ENCODE measurements at places on chromosomes 13 and 19.

GRCh38 chr13:106835477-106835876 lies 267.5 kb upstream of the ARGLU1 start:
- DNase-seq = no peak

- no peak for DNase-seq
Measured at GRCh38 chr13:101149735-101150384, 266.4 kb downstream of the NALCN start.

- DNase-seq = no peak
Measured at GRCh38 chr19:7978179-7978825, 27.1 kb downstream of the ELAVL1 start.

GRCh38 chr19:38485541-38486285 lies 52.2 kb downstream of the RYR1 start:
- DNase-seq = no peak

DNA sequence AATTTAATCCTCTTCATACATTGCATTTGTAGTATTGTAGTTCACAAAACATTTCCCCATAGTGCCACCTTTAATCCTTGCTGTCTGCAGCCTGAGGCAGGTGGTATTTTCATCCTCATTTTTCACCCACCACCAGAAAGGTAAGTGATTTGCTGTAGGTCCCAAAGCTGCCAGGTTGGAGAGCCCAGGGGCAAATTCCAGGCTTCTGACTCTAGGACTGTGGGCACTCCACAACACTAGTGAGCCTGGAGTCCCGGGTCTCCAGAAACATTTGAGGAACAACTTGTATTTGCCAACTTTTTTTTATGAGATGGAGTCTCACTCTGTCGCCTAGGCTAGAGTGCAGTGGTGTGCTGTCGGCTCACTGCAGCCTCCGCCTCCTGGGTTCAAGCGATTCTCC lies 6.2 kb downstream of the ILF3 start:
- no peak for DNase-seq

DNA sequence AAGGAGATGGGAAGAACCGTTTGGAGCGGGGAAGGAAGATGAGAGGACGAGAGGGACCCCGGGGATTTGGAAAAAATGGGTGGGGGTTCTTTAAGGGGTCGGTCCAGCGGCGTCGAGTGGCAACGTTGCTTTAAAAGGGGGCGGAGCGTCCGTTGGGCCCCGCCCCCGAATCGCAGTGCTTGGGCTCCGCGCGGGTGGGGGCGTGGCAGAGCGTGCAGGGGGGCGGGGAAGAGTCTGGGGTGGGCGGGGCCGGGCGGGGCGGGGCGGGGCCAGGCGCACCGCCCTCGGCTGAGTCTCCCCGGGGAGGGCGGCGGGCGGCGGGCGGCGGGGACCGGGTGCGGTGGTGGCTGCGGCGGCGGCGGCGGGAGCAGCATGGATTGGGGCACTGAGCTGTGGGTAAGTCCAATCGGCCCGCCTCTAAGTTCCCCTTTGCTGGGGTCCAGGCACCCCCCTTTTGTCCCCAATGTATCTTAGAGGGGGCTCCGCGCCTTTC lies at the start of gene TRIP10:
Gene TRIP10 (plus strand): TSS at position 291 of the 493 bp plus-strand sequence. CDS start 82 bp downstream, at position 373.
- DNase-seq = peak; percentile 40

- no peak for DNase-seq
Measured at GRCh38 chr13:35039012-35039411, 96.9 kb downstream of the NBEA start.

- no peak for DNase-seq
Measured at GRCh38 chr13:114089341-114089740, 43.1 kb downstream of the RASA3 start.

- no peak for DNase-seq
Measured at GRCh38 chr13:99276706-99277105, 18.5 kb upstream of the GPR18 start.

DNA sequence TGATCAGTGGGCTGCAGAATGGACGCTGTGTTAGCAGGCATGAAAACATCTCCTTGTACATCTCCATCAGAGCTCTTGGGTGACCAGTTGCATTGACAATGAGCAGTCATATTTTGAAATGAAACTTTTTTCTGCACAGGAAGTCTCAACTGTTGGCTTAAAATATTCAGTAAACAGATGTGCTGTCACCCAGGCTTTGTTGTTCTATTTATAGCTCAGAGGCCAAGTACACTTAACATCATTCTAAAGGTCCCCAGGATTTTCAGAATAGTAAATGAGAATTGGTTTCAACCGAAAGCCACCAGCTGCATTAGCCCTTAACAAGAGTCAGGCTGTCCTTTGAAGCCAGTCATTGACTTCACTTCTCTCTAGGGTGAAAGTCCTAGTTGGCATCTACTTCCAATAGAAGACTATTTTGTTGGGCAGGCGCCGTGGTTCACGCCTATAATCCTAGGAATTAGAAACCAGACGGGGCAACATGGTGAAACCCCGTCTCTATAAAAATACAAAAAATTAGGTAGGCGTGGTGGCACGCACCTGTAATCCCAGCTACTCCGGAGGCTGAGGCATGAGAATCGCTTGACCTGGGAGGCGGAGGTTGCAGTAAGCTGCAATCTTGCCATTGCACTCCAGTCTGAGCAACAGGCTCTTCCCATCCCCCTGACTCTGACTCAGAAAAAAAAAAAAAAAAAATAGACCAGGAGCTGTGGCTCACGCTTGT lies 7.9 kb upstream of the PDE4A start:
- DNase-seq = no peak

DNA sequence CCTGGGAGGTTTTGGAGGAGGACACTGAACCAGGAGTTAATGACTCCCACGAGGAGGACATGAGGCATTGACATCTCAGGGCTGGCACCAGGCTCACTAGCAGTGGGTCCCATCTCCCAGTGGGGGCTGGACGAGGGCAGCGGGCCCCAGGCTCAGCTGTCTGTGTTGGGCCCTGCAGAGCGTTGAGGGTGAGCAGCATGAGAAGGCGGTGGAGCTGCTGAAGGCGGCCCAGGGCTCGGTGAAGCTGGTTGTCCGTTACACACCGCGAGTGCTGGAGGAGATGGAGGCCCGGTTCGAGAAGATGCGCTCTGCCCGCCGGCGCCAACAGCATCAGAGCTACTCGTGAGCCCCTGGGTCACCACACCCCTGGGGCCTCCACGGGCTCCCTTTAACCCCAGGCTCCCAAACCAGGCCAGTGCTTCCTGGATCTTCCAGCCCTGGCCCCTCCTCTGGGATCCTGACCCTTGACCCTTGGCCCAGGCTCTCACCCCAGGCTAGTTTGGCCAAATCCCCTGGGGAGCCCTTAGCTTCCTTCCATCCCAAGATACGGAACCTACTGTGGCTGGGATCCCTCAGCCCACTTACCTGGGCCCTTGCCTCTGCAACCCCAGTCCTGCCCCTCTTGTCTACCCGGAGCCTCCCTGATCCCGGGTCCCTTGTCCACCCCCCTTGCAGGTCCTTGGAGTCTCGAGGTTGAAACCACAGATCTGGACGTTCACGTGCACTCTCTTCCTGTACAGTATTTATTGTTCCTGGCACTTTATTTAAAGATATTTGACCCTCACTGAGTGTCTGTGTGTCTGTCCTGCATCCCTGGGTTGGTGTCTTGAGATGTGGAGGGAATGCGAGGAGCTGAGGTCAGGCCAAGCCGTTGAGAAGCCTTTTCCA lies 1.0 kb downstream of the C19orf73 start:
- DNase-seq = no peak

DNA sequence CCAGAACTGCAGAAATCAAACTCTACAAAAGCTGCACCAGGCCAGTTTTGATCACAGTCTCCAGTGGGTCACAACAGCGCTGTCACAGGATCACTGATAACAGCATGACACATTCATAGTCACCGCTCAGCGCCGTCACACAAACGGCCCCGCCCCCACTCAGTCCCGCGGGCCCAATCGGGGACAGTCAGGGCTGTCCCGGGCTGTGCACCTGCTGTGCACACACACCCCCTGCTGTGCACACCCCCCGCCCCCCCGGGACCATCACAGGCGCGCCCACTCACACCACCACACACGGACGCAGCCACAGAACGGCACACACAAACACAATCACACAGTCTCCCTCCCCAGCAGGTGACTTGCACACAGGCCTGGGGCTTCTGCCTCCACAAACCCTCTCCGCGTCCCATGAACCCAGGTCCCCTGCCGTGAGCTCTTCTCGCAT lies 435 bp upstream of the ZNF382 start:
- no peak for DNase-seq

DNA sequence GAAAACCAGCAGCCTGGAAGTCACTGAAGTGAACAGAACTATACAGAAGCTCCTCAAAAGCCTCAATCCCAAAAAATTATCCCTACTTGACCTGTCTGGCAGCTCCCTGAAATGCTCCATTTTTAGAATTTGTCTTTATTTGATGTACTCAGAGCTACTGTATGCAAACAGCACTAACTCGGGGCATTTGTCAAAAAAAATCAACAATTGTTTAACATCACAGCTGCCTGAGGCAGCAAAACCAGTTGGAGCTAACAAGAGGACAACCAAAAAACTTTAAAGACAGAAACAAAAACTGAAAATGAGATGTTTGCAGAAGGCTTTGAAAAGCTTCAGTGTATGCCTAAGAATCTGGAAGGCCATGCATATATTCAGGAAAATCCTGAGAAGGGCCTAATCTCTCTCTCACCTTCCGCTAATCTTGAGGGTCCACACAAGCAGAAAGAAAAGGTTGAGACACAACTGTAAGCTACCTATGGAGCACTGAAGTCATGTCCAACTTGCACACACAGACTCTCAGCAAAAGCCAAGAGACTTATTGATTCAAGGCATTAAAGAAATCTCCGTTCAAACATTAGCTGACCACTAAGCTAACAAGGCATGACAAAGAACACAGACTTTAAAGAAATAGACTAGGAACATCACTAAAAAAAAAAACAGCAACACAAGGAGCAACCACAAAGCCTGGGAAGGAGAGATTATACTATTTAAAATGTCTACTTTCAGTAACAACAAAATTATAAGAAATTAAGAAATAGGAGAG lies 16.1 kb downstream of the VWA8 start:
- DNase-seq = no peak

- DNase-seq = no peak
Measured at GRCh38 chr13:42985312-42986175, 6.5 kb downstream of the EPSTI1 start.

- DNase-seq = no peak
Measured at GRCh38 chr13:51419001-51419636, 33.7 kb downstream of the INTS6 start.

GRCh38 chr19:48372904-48373303 lies 8.7 kb downstream of the SYNGR4 start:
- DNase-seq = no peak

DNA sequence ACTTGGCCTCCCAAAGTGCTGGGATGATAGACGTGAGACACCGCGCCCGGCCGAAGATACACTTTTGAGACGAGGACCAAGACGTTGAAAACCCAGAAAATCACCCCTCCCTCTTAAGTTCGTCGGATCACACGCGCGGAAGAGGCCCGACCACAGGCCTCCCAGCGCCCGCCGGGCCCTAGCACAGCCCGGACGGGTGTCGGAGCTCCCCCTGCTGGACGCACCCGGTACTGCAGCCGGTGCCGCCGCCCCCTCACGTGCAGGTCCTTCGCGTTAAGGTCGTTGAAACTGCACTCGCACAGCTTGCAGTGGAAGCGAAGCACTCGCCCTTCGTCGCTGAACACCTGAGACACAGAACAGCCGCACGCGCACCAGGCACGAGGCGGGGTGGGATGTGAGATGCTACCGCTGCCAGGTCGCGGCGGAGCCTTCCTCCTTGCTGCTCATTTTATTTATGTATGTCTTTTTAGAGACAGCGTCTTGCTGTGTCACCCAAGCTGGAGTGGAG lies 35.7 kb upstream of the MATK start:
- no peak for DNase-seq

- DNase-seq = no peak
Measured at GRCh38 chr19:7680606-7681339, at the start of gene TRAPPC5. Gene TRAPPC5, plus strand, starts transcription at chr19:7680833. Its CDS starts 1,421 bp downstream, at chr19:7682254.

- no peak for DNase-seq
Measured at GRCh38 chr19:52391135-52391534, 6.5 kb upstream of the ZNF528 start.

Data from esophagus squamous epithelium (tissue), 5 donors.